ENCODE measurements at places on chromosomes 7 and 10.

DNA sequence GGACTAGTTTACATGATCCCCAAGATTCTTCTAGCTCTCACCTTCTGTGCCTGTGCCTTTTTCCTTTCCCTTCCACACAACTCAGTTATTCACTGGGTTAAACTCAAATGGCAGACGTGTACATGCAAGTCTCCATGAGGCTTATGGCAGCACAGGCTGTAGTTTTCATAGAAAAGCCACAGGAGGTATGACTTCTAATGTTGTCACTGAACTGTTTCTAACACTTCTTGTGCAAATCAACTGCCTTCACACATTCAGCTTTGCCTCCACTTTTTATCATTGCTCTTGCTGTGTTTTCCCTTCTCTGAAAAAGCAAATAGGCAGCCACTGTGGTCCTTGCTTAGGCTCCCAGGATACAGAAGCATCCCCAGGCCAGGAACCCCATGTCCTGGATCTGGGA is 5.3 kb upstream of the GIMAP5 start:
- DNase-seq, result no peak

DNA sequence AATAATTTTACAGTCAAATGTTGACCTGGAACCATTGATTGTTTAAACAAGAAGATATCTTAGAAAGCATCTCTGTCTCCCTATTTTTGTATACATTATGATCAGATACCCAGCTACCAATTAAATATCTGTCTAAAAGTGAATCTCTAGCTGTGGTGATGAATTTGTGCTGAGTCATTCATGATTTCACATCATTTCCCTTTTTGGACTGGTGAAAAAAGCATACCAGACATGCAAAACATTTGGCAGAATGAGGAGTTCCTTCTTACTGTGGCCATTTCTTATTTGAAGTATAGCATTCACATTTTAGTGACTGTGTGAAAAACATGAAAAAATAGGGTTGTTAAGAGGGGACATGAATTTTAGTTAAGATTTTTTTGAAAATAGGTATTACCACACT is 98.0 kb upstream of the GATA3 start:
- DNase-seq, result peak; percentile 88

DNA sequence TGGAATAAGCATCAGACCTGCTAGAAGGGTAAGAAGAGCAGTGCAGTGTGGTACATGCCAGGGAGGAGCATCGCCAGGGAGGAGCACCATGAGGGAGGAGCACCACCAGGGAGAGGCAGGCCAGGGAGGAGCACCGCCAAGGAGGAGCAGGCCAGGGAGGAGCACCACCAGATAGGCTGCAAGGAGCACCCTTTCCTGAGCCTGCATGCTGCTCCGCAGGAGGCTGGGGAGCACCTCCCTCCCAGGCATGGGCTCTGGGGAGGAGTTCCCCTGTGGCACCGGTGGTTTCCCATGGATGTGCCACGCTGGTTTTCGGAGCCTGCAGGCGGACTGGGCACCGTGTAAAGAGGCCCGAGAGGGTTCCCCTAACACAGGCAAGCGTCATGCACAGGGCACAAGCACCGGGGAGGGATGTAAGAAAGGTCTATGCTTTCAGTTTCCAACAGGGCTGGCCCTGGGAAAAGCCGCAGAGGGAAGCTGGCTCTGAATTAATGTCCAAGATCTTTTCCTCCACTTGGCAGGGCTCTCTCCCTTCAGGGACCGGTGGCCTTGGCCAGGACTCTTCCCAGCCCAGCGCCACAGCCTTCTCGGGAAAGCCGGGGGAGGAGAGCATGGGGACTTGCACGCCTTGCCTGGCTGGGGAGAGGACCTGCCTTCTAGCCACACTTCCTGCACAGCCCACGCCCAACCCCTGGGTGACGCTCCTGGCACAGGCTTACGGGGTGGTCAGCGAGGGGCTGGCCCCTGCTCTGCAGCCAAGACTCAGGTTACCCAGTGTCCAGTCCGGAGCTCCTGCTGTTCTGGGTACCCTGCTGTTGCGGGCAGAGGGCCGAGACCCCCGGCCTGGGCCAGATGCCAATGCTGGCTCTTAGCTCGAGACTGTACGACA is 11.5 kb upstream of the GPER1 start:
- no peak for DNase-seq

DNA sequence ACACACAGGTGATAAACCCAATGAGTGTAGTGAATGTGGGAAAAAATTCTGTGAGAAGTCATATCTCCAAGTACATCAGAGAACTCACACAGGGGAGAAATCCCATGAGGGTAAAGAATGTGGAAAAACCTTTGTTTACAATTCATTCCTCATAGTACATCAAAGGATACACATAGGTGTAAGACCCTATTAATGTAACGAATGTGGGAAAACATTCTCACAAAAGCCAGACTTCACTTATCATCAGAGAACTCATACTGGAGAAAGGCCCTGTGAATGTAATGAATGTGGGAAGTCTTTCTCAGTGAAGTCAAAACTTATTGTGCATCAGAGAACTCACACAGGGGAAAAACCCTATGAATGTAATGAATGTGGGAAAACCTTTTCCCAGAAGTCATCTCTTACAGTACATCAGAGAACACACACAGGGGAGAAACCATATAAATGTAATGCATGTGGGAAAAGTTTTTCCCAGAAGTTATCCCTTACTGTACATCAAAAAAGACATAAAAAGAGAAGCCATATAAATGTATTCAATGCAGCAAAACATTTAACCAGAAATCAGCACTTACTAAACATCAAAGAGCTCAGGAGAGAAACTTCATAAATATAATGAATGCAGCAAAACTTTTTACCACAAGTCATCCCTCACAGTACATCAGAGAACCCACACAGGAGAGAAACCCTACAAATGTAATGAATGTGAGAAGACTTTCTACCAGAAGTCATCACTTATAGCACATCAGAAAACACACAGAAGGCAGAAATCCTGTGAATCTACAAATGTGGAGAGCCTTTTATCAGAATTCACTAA is 49.8 kb downstream of the ZNF239 start:
- no peak for DNase-seq

GRCh38 chr10:29102233-29102632 is 186.6 kb upstream of the LYZL1 start:
- peak; percentile 7 for DNase-seq

DNA sequence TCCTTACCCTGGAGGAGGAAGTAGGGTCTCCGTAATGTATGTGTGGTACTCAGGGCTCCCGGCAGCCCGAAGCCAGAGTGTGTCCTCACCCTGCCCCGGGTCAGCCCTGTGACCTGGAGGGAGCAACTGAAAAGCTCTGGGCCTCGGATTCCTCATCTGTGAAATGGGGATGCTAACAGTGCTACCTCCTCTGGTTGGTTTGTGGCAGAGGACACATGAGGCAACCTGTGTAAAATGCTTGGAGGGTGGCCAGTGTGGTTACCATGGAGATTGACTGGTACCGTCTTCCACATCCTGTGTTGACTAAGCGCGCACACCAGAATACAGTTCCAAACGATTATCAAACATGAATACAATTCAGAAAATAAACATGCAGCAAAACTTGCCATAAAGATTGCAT is 163.8 kb upstream of the KLF6 start:
- peak; percentile 74 for DNase-seq

- DNase-seq, result peak; percentile 95
Observed at GRCh38 chr10:87863053-87863943, at the start of the genes KLLN and PTEN. Gene KLLN (minus strand): TSS chr10:87863533. CDS start chr10:87862487, 1,046 bp downstream. Gene PTEN (plus strand): TSS chr10:87863625. CDS start chr10:87864470, 845 bp downstream.

GRCh38 chr7:106249488-106249887 is 35.3 kb downstream of the NAMPT start:
- no peak for DNase-seq

GRCh38 chr10:35946556-35946955 is 304.5 kb upstream of the FZD8 start:
- no peak for DNase-seq

DNA sequence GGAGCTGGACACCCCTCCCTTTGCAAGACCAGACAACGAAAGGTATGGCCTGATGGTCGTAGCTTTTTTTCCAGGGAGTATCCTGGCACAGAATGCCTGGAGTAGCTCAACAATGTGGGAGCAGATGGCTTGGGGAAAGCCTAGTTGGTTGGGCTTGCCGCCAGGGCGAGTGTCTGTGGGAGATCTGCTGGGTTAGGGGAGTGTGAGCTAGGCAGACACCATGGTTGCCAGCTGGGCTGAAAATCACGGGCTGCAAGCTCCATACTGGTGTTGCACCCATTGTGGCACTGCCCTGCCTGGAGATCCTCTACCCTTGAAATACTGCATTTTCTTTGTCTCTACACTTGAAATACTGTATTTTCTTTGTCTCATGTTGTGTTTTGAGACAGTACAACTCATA is 538.3 kb downstream of the PCDH15 start:
- DNase-seq, result no peak

DNA sequence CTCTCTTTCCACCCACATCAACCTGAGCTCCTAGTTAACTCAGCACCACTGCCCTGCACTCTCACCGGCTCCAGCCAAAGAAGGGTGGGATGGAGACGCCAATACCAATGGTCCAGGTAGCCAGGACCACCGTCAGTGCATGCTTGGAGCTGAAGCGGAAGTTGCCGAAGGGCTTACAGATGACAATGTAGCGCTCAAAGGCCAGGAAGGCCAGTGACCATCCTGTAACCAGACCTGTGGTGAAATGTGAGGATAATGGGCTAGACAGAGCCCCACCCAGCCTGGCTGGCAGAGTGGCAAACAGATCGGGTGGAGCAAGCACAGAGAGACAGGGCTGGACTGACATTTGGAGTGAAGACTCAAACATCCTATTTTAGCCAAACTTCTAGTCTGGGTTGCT is 673 bp downstream of the OPN1SW start:
- DNase-seq, result no peak

- DNase-seq, result no peak
Observed at GRCh38 chr7:29202651-29203069, 8.1 kb downstream of the CHN2 start.

DNA sequence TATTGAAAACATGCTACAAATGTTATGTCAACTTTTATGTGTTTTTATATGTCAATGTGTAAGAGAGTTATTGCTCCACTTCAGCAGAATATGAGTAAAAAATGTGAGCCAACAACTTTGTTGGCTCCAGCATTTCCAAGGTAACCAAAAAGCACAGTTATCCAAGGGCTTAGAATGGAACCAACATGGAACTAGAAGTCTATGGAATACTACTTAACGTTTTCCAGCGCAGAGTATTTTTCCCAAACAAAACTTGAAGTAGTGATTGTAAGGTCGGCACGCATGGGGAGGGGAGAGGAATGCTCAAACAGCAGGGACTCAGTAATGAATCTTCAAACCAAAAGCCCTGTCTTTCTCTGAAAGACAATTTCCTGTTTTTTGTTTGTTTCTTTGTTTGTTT is 45.0 kb upstream of the TSPAN13 start:
- no peak for DNase-seq

GRCh38 chr10:92517034-92517655 is 56.7 kb downstream of the IDE start:
- DNase-seq, result peak; percentile 92

DNA sequence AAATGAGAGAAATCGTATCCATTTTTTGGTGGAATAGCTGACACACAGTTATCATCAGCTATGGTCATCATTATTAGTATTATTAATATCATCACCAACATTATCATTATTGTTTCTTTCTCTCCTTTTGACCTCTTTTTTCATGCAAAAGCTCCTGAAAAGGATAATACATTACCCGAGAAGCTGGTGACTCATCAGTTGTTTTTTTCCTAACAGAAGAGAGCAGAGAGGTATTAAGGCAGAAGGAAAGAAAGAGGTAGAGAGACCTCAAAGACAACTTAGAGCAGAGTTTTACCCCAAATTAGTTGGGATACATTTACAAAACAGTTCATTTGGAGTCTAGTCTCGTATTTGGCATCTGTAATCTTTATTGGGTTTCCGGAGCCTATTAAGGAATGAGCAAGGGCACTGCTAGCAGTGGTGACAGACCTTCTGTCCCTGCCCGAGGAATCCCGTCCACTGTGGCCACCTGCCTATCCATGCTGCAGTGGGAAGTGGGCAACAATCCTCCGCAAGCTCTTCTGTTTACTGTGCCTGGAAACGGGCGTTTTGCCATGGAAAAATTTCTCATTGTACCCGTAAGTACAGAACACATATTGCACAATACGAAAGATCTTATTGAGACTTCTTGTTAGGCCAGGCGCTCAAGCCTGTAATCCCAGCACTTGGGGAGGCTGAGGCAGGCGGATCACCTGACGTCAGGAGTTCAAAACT is 170.0 kb upstream of the MKLN1 start:
- no peak for DNase-seq

DNA sequence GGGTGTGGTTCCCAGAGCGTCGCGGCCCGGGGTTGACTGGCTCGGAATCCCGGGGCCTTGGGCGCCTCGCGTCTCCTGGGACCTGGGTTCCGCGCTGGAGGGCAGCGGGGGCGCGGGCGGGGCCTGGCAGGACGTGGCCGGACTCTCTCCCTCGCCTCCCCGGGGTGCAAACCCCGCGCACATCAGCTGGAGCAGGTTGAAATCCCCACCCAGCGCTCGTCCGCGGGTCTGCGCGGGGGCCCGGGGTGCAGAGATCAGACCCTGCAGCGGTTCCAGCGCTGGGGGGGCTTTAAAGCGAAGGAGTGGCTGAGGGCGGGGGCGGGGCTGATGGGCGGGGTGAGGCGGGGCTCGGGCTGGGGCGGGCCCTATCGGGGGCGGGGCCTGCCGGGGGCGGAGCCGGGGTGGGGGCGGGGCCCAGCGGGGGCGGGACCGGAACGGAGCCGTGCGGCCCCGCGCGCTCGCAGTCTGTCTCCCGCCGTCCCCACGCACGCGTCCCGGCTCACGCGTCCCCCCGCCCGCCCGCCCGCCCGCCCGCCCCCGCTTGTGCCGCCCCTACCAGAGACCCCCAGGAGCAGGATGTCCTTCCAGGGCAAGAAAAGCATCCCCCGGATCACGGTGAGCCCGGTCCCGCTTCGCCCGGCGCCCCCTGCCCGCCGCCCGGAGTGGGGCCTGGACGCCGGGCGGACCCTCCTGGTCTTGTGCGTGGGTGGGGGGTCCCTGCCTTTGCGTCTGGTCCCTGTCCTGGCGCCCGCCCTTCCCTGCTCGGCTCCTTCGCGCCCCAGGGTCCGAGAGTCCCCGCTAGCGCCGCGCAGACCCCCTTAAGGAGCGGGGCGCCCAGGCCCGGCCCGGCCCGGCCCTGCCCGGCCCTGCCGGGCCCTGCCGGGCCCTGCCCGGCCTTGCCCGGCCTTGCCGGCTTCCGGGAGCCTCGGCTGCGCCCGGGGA is at the start of gene DPYSL4:
TSS of gene DPYSL4 (plus strand) at position 461 of the 942 bp plus-strand sequence. CDS start at position 577, 116 bp downstream.
- DNase-seq, result peak; percentile 39

DNA sequence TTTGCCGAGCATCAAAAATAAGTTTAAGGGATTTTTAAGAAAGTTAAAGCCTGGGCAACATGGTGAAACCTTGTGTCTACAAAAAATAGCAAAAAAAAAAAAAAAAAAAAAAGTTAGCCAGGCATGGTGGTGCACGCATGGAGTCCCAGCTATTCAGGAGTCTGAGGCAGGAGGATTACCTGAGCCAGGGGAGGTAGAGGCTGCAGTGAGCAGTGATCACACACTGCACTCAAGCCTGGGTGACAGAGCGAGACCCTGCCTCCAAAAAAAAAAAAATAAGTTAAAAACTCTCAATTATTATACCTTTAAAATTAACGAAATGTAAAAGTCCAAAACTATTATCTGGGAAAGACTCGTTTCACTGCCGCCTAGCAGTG is 35.0 kb upstream of the DAGLB start:
- DNase-seq, result no peak

DNA sequence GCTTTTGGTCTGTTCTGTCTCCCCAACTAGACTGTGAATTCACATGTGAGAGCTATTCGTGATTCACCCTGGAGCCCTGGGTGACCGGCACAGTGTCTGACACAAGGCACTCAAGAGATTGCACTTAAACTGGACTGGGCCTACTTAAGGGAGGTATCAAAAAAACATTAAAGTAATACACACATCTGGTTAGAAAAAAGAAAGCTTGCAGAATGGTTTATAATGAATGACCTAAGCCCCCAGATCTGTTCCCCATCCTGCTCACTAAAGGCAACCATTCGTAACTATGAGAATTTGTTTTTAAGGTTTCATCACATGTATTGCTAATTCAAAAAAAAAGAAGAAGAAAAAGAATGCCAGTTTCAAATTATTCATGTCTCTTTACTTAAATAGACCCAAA is 74.5 kb downstream of the DGKI start:
- no peak for DNase-seq
